Lung (tissue), 17 donors: ENCODE measurements at places on chromosomes 7 and 10. TPM values are rescaled to one million over a fixed set of nuclear protein-coding genes. Genes with fewer than 3 reads are reported as not detected.

The OR2A42 gene
- not detected for total RNA-seq

The ITGB8 gene
- total RNA-seq = 27.2 TPM

The PLPP4 gene
- not detected for total RNA-seq

The FRMD4A gene
- 64.5 TPM for total RNA-seq

The CYP51A1 gene
- 211 TPM for total RNA-seq

The TMEM229A gene
- total RNA-seq = 0.34 TPM

The WAPL gene
- total RNA-seq = 67.8 TPM
